ENCODE measurements at places on chromosomes 6 and 20.

GRCh38 chr20:64143018-64143801 is 21.0 kb upstream of the MYT1 start:
- DNase-seq = no peak

DNA sequence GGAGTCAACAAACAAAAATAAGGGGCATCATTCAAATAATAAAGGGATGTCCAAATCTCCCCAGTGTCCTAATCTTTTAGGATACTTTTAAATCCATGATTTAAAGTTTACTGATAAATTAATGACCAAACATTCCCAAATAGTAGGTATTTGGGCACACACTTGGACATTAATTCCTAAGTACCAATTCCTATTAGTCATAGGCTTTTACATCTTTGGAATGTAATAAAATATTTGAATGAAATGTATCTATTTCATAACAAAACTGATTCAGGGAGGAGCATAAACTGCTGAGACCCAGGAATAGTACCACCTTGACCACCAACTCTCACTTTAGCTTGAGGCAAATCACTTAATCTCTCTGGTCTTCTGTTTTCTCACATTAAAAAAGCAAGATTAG is 44.3 kb downstream of the VGLL2 start:
- DNase-seq = no peak

DNA sequence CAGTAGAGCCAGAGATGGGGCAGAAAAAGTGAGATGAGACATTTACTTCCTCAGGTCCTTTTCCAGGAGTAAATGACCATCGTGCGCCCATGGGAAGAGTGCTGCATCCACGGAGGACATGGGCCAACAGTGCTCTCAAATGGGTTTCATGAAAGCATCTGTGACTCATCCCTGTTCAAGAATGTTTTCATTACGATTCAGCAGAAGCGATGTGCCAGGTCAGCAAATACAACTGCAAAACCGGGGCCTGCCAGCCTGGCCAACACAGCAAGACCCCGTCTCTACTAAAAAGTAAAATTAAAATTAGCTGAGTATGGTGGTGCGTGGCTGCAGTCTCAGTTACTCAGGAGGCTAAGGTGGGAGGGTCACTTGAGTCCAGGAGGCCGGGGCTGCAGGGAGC is 125.1 kb downstream of the LY86 start:
- no peak for DNase-seq

DNA sequence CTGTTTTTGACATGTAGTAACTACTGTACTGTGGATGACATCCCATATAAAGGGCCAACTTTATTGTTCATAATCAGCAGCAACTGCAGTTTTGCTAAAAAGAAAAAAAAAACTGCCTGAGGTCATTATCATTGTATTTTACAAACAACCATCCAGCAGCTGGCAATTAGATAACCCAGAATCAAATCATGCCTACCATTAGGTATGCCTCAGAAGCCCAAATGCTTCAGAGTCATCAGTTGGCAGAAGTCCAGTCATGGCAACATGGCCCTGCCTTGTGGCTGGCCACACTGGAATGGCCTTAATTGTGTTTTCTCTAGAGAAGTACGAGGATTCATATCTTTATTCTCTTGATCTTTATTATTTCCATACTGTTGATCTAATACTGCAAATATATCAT is 462.4 kb upstream of the NRSN1 start:
- DNase-seq = no peak

Measured in esophagus squamous epithelium (tissue), 5 donors.